Eye (tissue), 1 donor: ENCODE measurements at places on chromosomes 4 and X.

- no peak for DNase-seq
Observed at GRCh38 chr4:71814433-71814832, 30.6 kb upstream of the GC start.

- DNase-seq, result no peak
Observed at GRCh38 chrX:47232197-47232802, 509 bp upstream of the USP11 start.

- DNase-seq, result peak; percentile 37
Observed at GRCh38 chr4:126777649-126778048, 855.1 kb upstream of the INTU start.

DNA sequence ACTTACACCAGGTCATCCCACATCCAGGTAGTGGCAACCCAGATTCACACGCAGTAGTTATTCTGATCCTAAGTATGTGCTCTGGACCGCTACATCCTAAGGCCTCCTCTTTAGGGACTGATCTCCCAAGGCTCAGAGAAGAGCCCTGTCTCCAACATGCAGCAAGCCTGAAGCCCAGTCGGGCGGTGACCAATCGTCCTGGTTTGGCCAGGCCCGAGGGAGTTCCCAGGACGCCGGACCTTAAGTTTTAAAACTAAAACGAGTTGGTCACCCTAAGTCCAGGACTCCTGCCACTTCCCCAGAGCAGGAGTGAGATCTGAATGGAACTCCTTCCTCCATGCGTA, 385 bp downstream of the LYAR start:
- no peak for DNase-seq

DNA sequence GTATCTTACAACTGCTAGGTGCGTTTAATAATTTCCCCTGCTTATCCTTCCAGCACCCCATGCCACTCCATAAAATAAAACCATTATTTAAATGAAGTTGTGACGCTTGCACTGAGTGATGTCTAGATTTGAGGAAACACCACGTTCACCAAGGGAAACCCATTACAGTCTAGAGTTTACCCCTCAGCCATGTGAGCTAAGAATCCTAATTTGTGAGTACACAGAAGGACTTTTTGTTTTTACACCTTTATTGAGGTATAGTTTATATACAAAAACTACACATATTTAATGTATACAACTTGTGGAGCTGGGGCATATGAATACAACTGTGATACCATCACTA, 326.8 kb downstream of the RAPGEF2 start:
- DNase-seq, result no peak

DNA sequence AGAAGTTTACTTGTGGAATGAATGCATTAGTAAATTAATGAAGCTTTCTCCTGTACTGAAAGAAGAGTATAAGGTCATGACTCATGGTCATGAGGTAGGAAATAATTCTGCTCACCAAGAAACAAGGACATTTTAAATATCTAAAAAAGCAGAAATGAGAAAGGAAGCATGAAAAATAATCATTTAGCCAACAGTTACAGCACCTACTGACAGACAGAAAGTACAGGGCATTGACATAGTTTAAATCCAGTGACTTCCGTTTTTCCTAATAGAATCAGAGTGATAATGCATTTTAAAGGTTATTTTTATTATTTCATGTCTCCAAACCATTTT, 30.5 kb upstream of the ACSL1 start:
- DNase-seq, result no peak

DNA sequence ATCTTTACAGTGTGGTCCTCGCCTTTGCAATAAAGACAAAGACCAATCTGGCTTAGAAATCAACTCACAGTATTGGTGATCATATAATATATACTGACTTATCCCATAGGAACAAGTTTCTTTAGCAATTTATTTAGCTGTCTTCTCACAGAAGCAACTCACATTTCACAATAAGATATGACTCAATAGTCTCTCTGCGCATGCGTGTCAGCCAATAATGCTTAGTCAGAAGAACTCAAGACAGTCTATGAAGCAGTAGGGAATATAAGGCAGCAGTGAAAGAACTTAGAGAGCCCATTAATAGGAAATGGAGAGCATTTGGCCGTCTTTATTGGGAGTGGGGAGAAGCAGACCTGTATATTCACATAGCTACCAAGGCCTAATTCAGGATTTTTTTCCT, 216.7 kb downstream of the IL13RA2 start:
- DNase-seq, result no peak

GRCh38 chr4:169084954-169085353, 74.9 kb upstream of the CBR4 start:
- DNase-seq, result no peak

DNA sequence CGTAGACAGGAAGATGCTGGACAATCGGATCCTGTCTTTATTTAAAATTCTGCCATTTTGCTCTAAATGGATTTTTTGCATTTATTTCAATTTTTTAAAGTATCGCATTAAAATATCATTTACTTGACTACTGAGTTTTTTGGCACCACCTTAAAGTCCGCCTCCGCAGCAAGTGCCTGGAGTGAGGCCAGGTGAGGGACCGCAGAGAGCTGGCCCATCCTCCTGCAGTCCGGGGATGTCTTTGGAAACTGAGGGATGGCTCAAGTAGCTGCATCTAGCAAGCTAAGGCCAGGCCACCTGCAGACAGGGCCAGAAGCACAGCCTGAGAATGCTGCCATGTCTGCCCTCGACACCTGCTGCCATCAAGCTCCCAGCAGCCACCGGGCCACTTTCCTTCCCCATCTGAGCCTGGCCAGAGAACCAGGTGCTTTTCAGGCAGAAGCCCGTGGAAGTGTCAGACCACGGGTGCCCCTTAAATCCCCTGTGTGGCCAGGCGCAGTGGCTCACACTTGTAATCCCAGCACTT, 69.6 kb downstream of the ABLIM2 start:
- no peak for DNase-seq

GRCh38 chr4:54308110-54308509, 79.0 kb downstream of the PDGFRA start:
- DNase-seq, result no peak

DNA sequence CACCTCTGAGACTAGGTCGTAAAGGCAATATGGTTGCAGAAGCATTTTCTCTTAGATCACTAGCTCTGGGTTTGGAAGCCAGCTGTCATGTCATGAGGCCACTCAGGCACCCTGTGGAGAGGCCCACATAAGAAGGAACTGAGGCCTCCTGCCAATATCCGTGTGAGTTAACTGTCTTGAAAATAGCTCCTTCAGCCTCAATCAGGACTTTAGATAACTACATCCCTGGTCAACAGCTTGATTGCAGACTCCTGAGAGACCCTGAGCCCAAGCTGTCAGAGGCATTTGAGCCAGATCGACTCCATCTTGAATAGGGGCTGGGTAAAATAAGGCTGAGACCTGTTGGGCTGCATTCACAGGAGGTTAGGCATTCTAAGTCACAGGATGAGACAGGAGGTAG, 15.1 kb upstream of the REPS2 start:
- DNase-seq, result peak; percentile 37

DNA sequence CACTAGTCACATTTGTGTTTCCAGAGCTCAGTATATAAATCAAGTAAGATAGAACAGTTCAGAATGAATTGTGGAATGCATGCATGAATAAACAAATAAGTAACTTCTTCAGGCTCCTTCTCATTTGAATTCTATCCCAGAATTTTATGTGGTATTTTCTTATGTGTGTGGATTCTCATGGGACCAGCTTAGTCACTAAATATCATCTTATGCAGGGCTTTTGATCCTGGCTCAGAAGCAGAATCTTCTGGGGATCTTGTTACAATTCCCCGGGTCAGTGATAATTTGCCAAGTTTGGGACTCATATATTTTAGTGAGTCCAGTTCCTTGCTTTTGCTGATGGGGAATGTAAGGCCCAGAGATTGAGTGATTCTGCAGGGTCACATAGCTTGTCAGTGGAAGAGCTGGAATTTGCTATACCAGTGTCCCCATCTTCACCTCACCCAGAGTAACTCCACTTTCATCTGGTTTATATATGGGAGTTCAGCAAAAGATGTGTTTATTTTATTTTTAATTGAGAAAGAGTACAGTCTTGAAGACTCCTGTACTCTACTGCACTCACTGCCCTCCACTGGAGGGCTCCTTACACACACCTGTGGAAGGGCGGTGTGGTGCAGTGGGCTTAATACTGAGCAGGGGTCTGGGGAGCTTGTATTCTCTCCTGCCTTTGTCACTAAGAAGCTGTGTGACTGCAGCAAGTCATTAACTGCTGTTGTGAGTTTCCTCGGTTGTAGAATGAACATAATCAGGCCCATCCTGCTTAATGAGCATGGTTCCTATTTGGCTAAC, 198.2 kb upstream of the CXorf66 start:
- no peak for DNase-seq

GRCh38 chr4:38015886-38016515, 55.8 kb downstream of the PTTG2 start:
- no peak for DNase-seq

- DNase-seq, result no peak
Observed at GRCh38 chr4:137707102-137707620, 174.9 kb upstream of the PCDH18 start.

GRCh38 chrX:147912093-147912801, 528 bp downstream of the FMR1 start:
- peak; percentile 77 for DNase-seq

DNA sequence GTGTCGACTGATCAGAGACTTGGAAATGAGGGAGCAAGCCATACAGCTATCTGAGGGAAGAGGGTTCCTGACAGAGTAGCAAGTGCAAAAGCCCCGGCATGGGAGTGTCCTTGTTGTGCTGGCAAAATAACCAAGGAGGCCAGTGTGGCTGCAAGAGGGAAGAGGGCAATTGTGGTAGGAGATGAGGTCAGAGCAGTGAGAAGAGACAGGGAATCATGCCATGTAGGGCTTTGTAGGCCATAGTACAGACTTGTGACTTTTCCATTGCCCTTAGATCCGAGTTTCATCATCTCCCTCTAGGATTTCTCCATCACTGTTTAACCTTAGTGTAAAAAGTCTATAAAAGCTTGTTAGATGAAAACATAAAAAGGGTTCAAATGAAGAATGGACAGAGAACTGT, 76.2 kb downstream of the DOCK11 start:
- DNase-seq, result no peak

- no peak for DNase-seq
Observed at GRCh38 chr4:100981447-100982204, 365.7 kb downstream of the PPP3CA start.

DNA sequence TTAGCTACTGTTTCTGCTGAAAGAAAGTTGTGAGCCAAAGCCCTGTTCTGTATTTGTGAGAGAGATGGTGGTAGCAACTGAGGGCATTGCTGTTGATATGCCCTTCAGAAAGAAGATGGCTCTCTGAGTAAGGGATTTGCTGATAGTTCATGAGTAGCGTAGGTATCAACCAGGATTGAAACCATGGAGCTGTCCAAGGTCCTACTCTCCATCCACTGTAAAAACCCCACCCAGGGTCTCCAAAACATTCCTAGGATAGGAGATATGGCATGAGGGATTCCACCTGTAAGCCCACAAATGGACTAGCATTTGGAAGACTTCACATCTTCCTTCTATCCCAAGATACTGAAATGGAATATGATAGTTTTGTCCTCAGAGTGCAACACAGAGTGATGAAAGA, 277.1 kb upstream of the PRKX start:
- DNase-seq, result no peak

- no peak for DNase-seq
Observed at GRCh38 chr4:182453830-182454229, 210.6 kb downstream of the TENM3 start.

GRCh38 chr4:3445111-3445820, 3.5 kb downstream of the HGFAC start:
- DNase-seq, result no peak

DNA sequence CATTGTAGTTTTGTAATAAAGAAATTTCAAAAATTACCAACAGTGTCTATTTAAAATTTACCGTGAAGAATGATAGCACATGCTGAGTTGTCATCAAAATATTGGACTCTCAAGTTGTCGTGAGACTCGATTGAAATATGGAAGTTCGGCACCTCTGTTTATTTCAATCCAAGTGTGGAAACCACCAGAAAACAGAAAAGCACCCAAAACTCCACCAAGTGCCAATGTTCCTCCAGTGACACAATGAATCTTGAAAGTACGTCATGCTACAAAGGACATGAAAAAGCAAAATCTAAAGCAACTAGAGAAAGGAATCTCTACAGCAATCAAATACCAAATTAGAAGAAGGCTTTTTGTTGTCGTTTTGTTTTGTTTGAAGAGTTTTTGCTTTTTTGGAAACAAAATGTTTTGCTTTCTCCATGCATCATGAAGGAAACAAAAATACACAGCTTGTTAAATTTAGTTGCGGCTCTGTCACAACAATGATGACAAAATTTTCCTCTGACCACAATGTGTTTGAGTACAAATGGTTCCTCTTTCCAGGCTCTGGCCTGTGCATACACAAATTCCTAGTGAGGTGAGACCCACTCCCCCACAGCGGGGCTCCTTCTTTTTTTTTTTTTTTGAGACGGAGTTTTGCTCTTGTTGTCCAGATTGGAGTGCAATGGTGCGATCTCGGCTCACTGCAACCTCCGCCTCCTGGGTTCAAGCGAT, 9.6 kb upstream of the IL13RA1 start:
- DNase-seq, result no peak

- no peak for DNase-seq
Observed at GRCh38 chr4:122453384-122453995, 3.0 kb downstream of the IL2 start.

DNA sequence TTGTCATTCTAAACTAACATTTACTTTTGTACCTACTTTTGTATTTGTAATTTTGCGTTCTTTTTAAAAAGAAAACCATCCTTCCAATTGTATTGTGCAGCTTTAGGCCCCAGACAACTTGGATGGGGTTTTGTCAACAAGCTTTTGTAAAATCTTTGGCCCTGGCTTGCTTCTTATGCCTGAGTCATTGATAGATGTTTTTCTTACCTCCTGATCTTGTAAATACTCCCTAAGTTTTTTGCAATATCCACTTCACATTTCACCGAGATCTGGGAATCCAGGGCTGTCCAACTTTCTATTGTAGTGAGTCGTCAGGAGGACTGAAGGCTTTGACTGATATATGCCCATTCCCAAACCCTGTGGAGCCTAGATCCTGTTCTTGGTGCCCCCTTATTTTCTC, 126.9 kb upstream of the GUCY1A1 start:
- DNase-seq, result no peak

DNA sequence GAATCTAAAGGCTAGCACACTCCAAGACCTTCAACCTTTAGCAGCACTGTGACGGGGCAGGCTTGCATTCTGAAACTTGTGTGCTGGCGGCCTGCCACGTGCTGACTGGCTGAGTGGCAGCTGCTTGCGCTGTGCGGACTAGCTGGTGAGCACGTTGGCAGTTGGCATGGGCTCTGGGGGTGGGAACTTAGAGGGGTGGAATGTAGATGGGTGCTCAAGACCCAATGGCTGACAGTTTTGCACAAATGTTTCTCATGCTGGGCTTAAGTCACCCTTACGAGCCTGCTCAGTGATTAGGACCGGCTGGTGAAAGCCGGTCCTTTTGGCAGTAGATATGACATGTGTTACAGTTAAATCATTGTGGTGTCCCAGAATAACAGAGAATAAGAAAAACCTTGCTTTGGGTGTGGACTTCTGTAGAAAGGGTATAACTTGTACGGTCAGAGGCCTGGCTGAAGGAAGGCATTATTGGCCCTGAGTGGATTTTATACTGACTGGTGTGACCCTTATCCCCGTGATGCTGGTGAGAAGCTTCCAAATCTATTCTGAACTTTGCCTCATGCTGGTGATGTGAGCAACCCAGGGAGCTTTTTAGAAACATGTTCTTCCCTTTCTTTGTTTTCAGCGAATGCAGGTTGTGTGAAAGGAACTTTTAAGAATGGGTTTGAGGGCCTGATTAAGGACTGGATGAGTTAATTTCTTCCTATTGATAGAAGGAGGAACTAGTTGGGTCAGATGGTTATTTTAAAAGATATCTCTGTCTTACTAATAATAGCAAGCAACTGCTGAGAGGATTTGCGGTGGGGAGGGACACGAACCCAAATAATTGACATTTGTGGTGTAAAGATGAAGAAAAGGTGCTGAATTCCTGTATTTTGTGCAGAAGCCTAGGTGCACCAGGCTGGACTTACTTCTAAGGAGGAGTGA, 107.4 kb upstream of the SLC4A4 start:
- DNase-seq, result peak; percentile 71
